NCI-H1930 (cell line): ENCODE measurements at places on chromosomes 7 and 10.

DNA sequence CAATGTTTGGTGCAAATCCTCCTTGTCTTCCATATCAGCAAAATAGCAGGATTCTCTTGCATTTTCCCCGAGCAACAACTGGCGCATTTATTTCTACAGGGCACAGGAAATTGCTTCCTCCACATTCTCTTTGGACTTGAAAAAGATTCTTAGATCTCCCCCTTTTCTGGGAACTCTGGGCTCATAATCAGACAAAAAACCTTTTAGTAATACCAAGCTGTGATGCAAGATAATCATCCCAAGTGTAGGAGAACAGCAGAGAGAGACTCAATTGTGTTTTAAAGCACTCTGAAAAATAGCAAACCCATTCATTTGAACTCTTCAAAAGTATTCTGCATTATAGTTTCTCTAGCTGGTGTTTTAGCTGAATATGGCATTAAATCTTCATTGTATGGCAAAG is 419.6 kb upstream of the NPVF start:
- DNase-seq: no peak

GRCh38 chr7:2966466-2967078 is 77.1 kb downstream of the CARD11 start:
- DNase-seq: no peak

DNA sequence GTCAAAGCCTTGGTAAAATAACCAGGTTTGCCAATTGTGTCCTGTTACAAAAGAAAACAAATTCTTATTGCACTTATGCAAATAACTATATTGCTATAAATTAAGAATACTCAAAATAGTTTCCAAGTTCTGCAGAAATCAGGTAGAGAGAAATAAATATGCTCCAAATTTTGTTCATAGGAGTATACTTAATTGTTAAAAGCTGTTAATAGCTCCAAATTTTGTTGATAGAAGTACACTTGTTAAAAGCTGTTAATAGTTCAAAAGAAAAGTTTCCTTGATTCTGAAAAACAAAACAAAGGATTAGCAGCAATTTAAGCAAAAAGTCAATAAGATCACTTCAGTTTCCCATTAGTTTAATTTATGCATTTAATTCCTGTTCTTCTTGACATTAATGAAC is 46.4 kb upstream of the ZNF138 start:
- DNase-seq: no peak

GRCh38 chr7:150978126-150978789 is at the start of gene KCNH2:
TSS of gene KCNH2 (minus strand) at chr7:150978321. CDS start at chr7:150977913, 408 bp downstream.
- DNase-seq: peak; percentile 82

DNA sequence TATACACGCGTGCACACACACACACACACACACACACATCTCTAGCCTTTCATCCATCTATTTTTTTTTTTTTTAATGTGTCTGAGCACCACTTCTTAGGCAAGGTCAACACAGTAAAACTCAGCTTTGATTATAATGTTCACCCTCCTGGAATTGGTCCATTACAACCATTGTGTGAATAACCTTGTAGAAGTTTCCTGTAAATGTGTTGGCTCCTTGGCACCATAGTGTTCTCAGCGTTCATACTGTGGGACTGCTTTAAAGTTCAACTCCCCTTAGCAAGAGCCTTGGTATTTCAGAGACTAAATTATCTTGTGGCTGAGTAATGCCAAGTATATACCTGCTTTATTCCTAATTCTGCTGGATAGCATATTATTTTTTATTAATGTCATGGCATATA is 106.3 kb upstream of the PRPS1L1 start:
- DNase-seq: no peak

GRCh38 chr10:108684431-108684830 is 1238.9 kb downstream of the XPNPEP1 start:
- no peak for DNase-seq

- no peak for DNase-seq
Observed at GRCh38 chr7:132554446-132554845, 21.8 kb downstream of the PLXNA4 start.

- no peak for DNase-seq
Observed at GRCh38 chr10:126252884-126253610, 135.2 kb downstream of the ADAM12 start.

DNA sequence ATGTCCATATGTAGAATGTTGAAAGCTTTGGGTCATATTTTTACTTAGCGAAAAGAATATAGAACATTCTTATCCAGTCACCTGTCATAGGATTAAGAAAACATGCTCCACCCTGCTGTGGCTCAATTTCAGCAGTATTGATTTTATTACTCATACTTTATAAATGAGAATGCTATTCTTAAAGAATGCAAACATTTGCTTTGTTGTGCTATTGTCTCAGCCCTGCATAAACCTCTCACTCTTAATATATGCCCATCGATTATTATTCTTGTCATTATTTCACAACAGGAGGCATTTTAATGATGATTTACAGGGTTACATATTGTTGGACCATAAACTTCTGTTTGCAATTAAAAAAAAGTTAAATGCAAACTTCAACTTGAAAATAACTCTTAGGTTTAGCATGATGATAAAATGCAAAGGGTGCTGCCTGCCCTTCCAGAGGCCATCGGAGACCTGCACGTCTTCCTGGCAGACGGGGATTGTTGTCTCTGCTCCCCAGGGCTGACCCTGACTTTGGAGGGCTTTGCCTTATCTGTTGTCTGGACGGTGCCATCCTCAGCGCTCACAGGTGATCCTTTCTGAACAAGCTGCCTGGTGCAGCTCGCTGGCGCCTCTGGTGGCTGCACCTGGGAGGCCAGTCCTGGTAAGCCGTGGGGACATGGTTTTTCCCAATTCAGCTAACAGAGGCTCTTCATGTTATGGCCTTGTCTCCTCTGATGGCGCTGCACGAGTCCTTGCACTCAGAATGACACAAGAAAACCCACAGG is 50.0 kb upstream of the SHH start:
- DNase-seq: no peak

DNA sequence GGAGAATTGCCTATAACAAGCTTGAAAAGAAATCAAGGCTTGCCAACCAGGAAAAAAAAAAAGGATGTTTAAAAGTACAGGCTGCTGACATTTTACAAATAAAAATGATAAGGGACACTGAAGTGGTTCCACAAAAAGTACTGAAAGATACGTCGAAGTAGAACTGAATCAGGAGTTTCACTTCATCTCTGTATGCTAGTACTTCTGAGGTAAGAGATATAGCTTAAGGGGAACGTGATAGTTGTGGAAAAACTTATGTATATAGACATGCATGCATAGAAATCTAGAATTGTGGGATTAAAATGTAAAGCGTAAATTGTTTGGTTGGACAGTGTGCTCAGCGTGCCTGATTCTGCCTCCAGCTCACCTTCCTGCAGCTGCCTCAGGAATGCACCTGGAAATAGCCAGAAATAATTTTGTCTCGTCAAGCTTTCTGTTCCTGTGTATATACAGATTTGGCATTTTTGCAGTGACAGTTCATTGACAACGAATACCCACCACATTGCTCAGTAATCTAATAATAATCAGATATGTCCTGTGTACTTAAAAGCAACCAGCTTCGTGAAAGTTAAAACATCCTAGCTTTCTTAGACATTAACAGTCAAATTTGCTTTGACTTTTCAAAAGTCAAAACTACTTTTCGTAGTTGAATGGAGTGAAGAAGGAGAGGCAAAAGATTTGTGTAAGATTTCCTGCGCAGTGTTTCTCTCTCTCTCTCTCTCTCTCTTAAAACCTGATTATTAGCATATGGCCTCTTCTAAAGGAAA is 1.4 kb downstream of the SOSTDC1 start:
- DNase-seq: no peak

GRCh38 chr10:88386821-88387773 is 196.0 kb downstream of the RNLS start:
- no peak for DNase-seq

DNA sequence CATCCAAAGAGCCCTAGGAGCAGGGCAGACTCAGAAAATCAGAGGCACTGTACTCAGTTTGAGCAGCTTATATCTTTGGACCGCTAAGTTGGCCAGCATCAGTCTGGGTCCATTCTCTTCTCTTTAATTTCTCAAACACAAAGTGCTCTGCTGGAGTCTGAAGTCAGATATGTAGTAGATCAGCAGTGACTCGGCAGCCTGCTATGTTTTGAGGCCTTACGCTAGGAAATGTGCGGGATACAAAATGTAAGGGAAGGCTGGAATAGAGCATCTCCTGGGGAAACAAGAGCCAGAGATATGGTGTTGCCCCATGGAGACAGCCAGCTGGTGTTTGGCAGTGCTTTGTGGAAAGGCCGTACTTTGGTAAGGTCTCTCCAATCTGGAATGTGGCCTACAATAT is 60.6 kb upstream of the VKORC1L1 start:
- no peak for DNase-seq

DNA sequence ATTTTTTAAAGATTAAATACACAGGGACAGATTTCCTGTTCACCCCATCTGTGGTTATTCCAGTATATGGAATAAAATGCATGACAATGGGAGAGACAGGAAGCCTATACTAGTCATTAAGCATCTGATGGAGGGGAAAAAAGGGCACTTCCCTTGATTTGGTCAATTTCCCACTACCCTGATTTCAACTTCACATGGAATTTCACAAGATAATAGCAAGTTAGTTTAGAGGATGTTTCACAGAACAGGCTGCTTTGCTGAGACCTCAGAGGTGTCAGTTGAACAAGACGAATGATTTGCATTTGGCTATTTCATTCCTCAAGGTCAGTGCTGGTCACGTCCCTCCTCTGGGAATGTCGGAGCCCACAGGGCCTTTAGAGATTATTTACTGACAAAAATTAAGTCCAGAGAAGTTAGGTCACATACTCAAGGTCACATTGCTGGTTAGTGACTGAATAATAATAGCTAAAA is 4.7 kb upstream of the ITPRIP start:
- DNase-seq: no peak

GRCh38 chr7:24926623-24927524 is 53.1 kb downstream of the OSBPL3 start:
- DNase-seq: no peak

GRCh38 chr7:151172273-151173141 is 5.0 kb upstream of the GBX1 start:
- DNase-seq: peak; percentile 54

DNA sequence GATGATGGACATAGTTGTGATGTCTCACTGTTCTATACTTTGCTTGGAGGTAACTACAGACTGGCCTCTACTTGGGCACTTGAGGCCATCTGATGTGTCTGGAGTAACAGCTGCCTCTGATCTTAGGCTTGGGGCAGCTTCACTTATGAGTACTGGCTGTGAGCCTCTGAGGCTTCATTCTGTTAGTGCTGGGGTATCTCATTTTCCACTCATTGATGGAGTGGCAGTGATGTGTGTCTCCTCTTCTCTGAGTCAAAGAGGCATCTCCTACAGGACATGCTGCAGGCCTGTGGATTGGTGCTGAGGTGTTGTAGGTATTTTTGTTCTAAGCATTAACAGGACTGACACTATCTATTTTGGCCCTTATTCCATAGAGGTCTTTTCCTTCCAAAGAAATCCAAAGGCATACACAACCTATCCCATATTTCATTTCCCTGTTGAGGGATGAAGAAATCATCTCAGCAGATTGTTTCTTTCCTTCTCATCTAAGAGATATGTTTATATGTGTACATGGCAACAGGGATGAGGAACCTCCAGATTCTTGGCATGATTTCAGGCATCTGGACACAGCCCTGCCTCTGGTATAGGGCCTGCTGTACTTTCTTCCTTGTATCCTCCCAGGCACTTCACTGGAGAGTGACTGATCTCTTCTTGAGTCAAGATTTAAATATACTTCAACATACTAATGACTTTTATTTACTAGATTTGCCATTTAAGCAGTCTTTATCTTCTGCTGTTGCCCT is 65.7 kb upstream of the NOBOX start:
- DNase-seq: no peak

DNA sequence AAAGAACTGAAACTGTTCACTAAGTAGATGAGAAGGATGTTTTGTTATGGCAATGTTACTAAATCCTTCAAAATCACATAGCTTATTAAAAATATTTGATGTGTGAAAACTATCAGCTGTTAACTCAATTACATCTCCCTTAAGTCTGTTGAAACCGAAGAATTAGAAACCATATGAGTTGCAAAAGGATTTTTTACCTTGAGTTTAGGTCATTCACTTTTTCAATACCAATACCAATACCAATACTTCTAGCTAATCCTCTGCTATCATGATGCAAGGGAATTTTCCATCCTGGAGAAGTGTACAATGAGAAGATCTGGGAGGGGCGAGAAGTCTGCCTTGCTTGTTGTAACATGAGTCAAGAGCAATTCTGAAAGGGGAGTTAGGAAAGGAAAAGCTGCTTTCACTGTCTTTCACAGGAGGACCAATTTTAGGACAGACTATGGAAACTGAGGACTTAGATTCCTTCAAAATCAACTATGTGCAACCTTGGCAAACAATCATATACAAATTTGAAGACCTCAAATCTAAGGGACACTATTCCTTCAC is 199.7 kb downstream of the IMMP2L start:
- DNase-seq: no peak

DNA sequence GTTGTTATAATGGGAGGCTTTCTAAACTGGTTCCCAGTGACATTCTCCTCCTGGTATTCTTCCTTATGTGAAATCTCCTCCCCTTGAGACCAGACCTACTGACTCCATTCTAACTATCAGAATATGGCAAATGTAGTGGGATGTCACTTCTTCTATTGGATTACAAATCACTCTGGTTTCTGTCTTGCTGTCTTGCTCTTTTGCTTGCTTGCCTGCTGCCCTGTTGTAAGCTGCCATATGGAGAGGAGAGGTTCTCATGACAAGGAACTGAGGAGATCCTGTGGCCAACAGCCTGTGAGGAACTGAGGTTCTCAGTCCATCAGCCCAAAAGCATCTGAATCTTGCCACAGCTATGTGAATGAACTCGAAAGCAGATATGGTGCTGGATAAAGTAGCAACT is 4.7 kb upstream of the NRCAM start:
- DNase-seq: no peak

DNA sequence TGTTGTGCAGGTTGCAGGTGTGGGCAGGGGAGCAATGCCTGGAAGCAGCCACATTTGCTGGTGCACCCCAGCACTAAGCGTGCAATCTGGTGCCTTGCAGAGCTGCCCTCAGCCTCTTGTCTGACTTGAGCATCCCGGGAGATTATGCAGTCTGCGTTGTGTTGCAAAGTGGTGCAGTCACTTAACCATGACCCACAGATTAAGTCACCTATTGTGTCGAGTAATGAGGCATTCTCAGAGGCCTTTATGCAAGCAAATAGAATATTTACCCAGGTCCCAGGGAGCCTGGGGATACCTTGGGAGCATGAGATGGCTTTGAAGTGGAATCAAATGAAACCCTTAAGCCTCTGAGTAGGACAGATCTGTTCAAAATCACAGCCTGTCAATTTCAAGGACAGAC is 529.0 kb downstream of the TYW1 start:
- DNase-seq: no peak
